GM19239 (cell line): ENCODE measurements at places on chromosomes 6 and 20.

DNA sequence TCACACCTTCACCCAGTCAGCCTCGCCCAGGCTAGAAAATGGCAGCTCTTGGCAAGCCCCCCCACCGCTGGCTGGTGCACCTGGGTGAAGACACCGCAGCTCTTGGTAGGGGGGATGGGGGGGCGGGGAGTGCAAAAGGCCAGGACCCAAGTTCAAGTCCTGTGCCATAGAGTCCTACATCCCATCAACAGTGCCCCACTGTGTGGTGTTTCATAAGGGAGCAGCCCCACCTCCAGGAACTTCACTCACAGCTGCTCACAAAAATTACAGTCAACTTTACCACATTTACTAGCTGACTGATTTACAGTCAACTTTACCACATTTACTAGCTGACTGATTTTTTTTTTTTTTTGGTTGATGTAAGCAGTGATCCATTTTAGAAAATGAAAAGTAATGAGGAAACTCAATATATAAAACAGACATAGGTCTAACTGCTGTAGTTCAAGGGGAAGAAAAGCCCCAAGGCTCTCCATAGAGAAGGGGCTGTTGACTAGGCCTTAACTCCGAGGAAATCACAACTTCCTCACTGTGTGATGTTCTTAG lies 208.9 kb upstream of the SNX9 start:
- no peak for DNase-seq

DNA sequence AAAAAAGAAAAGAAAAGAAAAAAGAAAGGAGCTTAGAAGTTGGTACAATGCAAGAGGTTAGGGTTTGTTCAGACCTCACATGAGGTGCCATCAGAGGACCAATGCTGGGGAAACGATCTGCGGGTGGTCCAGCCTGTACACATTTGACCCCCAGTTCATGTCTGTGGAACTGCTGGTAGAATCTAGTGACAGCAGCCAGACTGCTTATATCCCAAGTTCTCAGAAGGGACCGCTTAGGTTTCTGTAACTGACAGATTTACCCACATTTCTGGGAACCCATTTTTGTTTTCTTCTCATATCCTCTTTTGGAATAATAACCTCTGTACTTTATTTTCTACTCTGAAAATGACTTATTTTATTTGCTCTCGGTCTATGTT lies 4.7 kb downstream of the PPP1R18 start:
- no peak for DNase-seq

DNA sequence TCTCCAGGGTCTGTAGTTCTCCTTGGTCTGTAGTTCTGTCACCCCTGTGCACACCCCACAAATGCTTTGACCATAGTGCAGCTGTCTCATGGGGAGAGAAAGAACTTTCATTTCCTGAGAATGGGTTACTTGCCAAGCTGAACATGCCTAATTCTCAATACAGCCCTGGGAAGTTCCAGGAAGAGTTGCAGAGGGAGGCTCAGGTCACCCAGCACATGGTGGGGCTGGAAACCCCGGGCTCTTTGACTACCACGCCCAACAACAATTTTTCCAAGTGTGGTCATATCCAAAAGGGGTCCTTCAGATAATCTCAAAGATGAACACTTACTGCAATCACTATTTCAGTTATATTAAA lies 2.2 kb upstream of the PTPRA start:
- DNase-seq, result no peak

- DNase-seq, result no peak
Observed at GRCh38 chr20:2626853-2627541, 25.4 kb upstream of the NOP56 start.

DNA sequence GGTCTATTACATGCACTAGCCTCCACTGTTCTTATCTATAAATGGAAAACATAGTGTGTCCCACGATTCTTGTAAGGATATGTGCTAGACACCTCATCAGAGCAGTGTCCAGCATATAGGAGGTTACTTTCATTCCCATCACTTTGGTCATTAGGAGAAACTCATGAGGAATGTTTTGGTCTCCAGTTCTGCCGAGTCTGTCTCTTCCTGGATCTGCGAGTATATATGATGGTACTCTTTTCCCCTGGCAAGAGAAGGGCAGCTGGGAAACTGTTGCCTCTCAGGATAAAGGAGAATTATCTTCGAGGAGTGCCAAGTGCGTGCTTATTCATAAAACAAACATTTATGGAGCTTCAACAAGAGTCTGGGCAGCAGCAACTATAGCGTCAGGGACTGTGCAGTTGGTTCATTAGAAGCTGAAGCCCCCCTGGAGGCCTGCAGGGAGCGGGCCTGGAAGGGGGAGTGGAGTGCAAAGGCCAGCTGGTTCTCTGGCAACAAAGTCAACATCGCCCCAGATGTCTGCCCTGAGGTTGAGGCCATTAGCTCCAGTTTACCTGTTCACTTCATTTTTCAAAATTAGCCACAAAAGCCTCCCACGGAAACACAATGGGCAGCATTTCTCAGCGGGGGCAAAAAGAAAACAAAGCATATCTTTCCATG lies 811.9 kb downstream of the MAFB start:
- DNase-seq, result no peak

- no peak for DNase-seq
Observed at GRCh38 chr20:38113401-38114325, 51.4 kb downstream of the TGM2 start.

GRCh38 chr20:1280195-1281102 lies 14.4 kb downstream of the SNPH start:
- DNase-seq, result no peak

GRCh38 chr6:154736618-154737259 lies 3.5 kb downstream of the SCAF8 start:
- no peak for DNase-seq

GRCh38 chr6:158290659-158291058 lies 21.6 kb upstream of the TULP4 start:
- peak; percentile 52 for DNase-seq

- no peak for DNase-seq
Observed at GRCh38 chr6:129908356-129908755, 47.2 kb upstream of the TMEM244 start.
